ENCODE measurements at places on chromosomes 12 and 14.

GRCh38 chr12:94525951-94526350 is 66.3 kb upstream of the CEP83 start:
- DNase-seq: no peak

- DNase-seq: no peak
Measured at GRCh38 chr12:100024974-100025555, 40.3 kb upstream of the ANKS1B start.

- peak; percentile 77 for DNase-seq
Measured at GRCh38 chr14:106790189-106791036, 1264.0 kb downstream of the TMEM121 start.

GRCh38 chr14:105091517-105092170 is 26.4 kb upstream of the GPR132 start:
- DNase-seq: peak; percentile 27

Data from stimulated activated naive CD8-positive, alpha-beta T cell treated with anti-CD3 and anti-CD28 coated beads, Interleukin-15, amount 100 ng/mL, for 72 hours (primary cell).